ENCODE measurements at places on chromosomes 11 and 22.

GRCh38 chr11:35800970-35801953 is 138.7 kb downstream of the TRIM44 start:
- no peak for DNase-seq

- DNase-seq, result peak; percentile 98
Measured at GRCh38 chr22:24208012-24208749, 26.9 kb downstream of the SUSD2 start.

- DNase-seq, result peak; percentile 61
Measured at GRCh38 chr11:62340269-62340901, 3.1 kb downstream of the ASRGL1 start.

GRCh38 chr22:21642584-21643448 is 714 bp downstream of the SDF2L1 start:
- DNase-seq, result peak; percentile 47

DNA sequence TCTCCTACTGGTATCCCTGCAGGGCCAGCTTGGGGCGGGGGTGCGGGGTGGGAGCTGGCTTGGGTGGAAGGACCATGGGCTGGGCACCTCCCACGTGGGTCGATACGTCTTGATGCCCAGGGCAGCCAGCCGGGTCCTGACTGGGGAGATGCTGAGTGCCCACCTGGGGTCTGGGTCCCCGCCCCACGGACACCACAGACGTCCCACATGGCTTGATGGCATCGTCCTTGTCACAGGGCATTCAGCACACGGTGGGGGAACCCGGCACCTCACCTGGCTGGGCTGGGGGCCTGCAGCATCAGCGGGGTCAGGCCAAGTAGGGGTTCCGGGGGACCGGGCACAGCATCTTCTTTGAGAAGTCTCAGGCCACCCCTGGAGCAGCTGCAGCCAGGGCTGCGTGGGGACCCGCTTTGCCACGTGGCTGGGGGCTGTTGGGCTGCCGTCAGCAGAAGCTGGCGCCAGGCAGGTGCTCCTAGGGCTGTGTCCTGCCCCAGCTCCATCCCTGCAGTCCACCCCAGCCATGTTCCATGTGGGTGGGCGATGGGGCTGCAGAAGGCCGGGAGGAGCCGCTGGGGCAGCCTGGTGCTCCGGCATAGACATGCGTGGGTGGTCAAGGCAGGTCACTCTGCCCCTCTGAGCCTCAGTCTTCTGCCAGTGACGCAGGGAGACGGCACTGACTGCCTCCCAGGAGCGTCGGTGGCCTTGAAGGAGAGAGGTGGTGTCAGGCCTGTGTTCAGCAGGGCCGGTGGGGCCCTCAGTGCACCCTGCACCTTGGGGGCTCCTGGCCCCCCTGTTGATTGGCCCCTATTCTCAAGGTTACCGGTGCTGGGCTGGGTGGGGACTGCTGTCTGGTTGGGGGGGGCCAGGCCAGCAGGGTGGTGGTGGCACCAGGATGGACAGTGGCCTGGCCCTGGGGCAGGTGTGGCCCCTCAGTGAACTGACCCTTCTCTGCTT is 8.4 kb downstream of the SELENOO start:
- no peak for DNase-seq

All from renal cortical epithelial cell (primary cell).